ENCODE measurements at places on chromosomes 5 and 9.

DNA sequence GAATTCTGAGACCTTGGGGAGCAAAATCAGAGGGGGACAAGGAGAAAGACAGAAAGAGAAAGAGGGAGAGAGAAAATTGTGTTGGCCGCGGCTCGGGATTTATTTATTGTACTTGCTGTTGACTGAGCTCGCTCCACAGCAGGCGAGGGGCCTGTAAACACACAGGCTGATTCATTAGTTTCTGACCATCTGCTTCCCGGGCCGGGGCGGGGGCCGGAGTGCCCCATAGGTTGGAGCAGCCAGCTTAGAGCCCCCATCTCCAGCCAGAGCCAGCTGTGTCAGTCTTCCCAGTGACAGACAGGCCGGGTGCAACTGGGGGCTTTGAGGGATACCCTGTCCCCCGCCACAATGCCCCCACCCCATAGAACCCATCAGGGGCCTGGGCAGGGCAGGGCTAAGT, 30.9 kb downstream of the NTNG2 start:
- DNase-seq, result no peak

- DNase-seq, result no peak
Measured at GRCh38 chr5:16656561-16657191, 39.9 kb upstream of the RETREG1 start.

DNA sequence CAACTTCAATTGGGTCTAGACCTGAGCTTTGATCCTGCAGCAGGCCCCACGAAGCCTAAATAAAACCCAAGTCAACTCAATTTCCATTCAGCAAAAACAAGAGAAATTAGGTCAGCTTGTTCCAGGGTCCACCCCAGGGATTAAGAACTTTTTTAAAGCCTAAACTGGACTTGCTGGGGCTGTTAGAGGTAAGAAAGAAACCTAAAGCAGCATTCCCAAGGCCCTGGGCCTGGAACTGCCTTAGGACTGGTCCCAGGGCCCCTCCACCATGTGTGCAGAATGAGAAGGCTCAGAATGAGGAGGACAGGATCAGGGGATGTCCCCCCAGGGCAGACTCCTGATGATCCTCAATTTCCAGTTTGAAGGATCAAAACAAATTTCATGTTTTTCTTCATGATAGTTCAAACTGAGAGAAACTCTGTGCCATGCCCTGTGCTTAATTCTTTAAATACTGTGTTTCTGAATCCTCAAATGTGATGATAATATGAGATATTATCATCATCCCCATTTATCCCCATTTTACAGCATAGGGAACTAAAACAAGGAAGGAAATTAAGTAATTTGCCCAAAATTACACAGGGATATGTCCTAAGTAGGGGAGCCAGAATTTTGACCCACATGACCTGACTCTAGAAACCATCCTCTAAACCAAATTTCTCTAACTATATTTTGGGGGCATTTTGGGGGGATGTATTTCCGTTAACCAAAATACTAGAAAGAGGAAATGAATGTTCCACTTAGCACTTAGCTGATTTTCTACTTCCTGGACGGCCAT, 64.5 kb downstream of the DENND1A start:
- DNase-seq, result no peak

- DNase-seq, result no peak
Measured at GRCh38 chr5:160432196-160432595, 10.5 kb downstream of the PTTG1 start.

DNA sequence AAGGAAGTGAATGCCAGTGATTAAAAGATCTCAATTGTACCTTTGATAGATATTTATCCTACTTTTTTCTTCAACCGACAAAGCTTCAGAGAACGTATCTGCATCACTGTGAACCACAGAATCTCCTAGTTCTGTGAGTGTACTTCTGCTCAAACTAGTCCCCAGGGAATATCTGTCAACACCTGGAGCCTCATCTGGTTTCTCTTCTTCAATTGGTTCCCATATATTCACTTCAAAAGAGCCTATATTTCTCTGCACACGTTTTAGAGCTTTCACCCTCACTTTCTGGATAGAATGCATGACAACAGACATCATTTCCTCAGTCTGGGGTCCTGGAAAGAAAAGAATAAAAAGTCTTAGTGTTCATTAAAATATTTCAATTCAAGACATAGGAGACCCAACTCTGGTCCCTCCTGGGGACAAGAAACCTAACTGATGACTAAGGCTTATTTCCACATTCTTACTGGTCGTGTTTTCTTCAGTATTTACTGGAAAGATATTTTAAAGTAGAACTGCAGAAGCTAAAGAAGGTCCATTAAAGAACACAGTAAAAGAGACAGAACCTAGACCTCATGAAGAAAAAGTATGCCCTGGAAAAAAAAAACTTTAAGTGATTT, 64.3 kb downstream of the CPLANE1 start:
- no peak for DNase-seq

GRCh38 chr9:91202736-91203283, 158.9 kb downstream of the AUH start:
- no peak for DNase-seq

- no peak for DNase-seq
Measured at GRCh38 chr9:87275047-87275725, 222.5 kb upstream of the DAPK1 start.
